Natural killer cell (primary cell): ENCODE measurements at places on chromosomes 1 and 21. TPM values are rescaled to one million over a fixed set of nuclear protein-coding genes. Genes with fewer than 3 reads are reported as not detected.

The RGS16 gene
- total RNA-seq, result 9.6 TPM

The LIPI gene
- not detected for total RNA-seq

DNA sequence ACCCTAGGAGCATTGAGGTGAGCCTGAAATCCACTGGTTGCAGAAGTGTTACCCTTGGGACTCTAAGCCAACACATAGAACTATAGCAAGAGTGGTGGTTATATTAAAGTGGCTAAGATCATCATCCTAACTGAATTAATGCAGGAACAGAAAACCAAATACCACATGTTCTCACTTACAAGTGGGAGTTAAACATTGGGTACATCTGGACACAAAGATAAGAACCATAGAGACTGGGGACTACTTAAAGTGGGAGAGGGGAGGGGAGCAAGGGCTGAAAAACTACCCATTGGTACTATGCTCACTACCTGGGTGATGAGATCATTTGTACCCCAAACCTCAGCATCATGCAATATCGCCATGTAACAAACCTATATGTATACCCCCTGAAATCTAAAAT is 100.0 kb downstream of the SLC25A24 start:
- no peak for DNase-seq

DNA sequence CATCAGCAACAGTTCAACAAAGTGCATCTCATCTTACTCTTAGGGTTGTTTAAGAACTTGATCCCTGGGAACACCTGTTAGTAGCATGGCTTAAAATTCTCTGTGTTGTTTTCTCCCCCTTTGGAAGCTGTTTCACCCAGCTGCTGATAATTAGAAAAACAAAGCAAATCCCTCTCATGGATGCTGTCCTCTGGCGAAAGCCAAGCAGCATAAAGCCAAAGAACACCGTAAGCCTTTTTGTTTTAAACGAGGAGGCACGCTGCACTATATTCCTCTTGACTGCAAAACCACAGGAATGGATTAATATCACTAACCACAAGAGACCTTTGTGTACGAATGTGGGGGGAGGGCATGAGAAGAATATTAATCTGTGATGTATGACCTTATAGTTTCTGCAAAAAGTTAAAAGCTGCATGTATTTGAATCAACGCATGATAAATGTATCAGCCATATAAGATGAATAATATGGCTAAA is 923.2 kb downstream of the LTN1 start:
- DNase-seq, result no peak
